ENCODE measurements at places on chromosomes 1 and 21.

DNA sequence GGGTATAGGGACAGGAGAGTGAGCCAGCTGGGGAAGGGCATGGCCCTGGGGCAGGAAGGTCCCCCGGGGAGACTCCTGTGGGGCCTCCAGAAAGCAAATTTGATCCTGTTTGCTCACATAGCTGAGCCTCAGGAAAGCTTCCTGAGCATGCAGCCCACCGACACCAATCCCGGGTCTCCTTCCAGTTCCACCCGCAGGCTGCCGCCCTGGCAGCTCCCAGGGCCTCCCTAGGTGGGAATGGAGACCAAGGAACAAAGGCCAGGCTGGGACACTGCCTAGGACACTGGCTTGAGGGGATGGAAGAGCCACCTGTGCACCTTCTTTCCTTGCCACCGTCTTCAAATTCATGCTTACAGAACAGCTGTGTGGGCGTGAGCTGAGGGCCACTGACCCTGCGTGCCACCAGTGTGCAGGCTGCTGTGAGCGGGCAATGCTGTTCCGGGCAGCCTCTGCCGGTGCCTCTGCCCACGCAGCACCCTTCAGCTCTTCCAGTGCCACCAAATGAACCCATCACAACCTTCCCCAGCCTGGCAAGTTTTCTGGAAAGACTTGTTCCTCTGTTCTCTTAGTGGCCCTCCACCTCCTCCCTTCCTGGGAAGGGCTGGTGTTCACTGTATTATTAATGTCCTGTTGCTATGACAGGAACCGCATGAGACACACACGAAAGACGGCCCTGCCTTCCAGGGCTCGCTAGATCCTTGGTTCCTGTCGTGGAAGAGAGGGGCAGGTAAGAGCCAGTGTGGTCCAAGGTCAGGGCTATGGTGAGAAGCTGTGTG is 53.6 kb downstream of the ACBD3 start:
- no peak for DNase-seq

DNA sequence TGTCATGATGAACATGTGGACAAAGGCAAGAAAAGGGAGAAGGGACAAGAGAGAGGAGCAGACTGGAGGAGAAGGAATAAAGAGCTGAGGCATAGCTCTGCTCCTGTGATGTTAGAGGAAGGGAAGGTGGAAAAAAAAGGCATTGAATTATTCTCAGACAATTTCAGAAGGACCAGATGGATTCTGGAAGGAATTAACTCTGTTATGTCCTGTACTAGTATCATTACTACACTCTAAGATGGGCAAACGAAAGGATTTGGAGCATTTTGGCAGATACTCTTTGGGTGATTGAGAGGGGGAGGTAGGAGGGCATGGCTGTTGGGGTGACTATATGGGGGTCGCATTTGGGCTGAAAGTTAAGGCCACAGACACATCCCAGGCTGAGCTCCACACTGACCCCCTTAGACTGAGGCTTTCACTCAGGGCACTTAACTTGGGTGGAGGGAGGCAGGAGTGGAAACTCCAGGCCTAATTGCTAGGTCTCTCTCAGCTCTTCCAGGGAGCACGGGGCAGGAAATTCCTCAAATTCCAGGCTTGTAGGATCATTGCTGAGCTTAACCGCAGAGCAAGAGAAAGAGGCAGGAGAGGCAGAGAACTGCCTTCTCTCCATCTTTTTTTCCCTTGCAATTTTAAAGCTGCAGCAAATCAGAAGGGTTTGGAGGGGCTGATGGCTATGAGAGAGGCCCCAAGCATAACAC is 25.9 kb downstream of the KIRREL1 start:
- no peak for DNase-seq

GRCh38 chr21:44526096-44526997 is 13.6 kb downstream of the KRTAP10-1 start:
- DNase-seq = no peak

- DNase-seq = no peak
Observed at GRCh38 chr1:177017287-177017852, 147.1 kb downstream of the ASTN1 start.

GRCh38 chr1:21324368-21325141 is 34.3 kb upstream of the ECE1 start:
- DNase-seq = no peak

DNA sequence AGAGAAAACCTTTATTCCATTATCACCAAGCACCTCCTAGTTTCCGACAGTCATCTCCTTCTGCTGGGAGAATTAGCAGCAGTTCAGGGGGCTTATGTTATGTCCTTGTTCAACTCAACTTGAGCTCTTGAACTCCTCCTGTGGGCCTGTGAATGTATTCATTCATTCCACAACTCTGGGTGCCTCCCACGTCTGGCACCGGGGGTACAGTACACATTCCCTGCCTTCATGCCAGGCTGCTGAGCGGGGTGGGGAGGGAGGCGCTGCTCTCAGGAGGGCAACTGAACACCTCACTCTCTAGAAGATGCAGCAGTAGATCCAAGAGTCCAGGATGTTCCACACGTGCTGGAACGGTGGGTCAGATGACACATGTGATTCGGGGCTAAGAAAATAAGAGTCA is 4.3 kb upstream of the MX2 start:
- no peak for DNase-seq

DNA sequence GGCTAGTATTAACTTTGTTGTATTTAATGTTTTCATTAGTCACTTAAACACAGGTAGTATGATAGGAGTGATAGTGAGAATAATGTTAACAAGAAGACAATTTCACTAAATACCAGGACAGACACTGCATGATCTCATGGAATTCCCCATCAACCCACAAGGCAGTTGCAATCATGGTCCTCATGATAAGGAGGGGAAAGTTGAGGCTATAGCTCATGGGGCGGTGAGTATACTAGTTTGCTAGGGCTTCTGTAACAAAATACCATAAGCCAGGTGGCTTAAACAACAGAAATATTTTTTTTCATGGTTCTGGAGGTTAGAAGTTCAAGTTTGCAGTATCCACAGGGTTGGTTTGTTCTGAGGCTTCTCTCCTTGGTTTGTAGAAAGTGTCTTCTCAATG is 115.8 kb downstream of the DSCAM start:
- no peak for DNase-seq

GRCh38 chr1:99481391-99481996 is 164.4 kb upstream of the PALMD start:
- no peak for DNase-seq

DNA sequence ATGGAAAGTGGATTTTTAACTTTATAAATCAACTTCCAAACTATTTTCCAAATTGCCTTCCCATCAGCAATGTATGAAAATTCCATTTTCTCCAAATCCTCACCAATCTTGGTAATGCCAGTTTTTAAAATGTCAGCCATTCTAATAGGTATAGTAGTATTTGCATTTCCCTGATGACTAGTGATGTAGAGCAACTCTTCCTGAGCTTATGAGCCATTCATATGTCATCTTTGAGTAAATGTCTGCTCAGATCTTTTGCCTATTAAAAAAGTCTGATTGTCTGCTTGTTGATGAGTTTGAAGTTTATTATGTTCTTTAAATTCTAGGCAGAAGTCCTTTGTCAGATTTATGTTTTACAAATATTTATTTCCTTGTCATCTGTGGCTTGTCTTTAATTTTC is 54.7 kb downstream of the KDM1A start:
- DNase-seq = no peak

GRCh38 chr1:216153130-216153529 is 270.1 kb downstream of the USH2A start:
- DNase-seq = no peak

GRCh38 chr1:36377791-36378492 is 7.8 kb downstream of the STK40 start:
- DNase-seq = no peak

GRCh38 chr1:2479618-2480017 is 3.5 kb downstream of the PLCH2 start:
- DNase-seq = no peak

DNA sequence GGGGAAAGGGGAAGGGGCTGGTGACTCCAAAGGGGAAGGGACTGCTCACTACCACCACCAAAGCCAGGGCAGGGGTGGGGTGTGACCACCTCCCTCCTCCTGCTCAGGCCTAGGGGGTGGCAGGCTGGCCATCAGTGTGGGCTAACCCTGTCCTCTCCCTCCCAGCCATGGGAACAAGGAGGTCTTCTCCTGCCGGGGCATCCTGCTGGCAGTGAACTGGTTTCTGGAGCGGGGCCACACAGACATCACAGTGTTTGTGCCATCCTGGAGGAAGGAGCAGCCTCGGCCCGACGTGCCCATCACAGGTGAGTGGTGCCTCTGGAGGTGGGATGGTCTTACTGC is 5.7 kb downstream of the ZC3H12A start:
- no peak for DNase-seq

DNA sequence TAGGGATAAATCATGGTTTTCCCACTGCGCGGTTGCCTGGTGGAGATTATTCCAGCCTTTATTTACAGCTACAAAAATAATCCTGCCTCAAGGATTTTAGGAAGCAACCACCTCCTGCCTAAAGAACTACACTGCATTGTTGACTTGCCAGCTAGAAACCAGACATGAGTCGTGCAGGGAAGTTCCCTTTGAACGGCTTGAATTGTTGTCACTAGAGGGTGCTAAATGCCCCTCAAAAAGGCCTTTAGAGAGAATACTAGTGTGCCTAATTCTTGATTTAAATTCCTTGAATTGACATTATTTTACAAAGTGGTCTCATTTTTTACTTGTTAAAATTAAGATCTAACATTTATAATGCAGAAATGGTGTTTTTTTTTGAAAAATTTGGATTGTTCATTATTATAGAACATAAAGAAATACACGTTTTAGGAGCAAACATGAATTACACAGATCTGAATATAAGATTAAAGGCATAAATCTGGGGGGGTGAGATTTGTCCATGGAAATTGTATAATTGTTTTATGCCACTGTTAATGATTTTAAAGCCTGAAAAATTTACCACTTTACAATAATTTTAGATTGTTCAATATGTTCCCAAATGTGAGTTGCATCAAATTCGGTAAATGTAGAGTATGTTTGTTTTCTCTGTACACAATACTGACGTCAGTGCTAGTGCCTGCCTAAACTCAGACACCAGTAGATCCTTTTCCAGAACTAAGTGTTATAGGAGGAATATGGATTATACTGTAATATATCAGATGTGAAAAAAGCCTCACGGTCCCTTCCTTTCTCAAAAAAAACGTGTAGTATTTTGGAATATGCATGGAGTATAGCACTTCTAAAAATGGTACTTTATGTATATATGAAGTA is 7.6 kb upstream of the ERG start:
- DNase-seq = no peak

GRCh38 chr1:171134204-171134923 is 43.7 kb downstream of the FMO3 start:
- no peak for DNase-seq

DNA sequence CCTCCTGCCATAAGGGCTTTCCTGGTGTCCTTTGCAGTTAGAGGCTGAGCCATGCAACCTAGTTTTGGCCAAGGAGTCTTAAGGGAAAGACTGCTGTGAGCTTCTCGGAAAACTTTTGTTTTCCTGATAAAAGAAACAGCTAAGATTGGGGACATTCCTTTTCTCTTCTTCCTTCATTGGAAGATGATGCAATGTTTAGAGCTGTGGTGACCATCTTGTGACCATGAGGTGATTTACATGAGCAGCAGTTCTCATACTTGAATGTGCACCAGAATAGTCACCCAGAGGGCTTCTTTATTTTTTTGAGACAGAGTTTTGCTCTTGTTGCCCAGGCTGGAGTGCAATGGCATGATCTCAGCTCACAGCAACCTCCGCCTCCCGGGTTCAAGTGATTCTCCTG is 20.4 kb upstream of the SMAP2 start:
- no peak for DNase-seq

- DNase-seq = no peak
Observed at GRCh38 chr1:197958438-197959305, 41.5 kb downstream of the LHX9 start.

GRCh38 chr21:45709173-45709572 is 65.6 kb downstream of the PCBP3 start:
- DNase-seq = no peak

DNA sequence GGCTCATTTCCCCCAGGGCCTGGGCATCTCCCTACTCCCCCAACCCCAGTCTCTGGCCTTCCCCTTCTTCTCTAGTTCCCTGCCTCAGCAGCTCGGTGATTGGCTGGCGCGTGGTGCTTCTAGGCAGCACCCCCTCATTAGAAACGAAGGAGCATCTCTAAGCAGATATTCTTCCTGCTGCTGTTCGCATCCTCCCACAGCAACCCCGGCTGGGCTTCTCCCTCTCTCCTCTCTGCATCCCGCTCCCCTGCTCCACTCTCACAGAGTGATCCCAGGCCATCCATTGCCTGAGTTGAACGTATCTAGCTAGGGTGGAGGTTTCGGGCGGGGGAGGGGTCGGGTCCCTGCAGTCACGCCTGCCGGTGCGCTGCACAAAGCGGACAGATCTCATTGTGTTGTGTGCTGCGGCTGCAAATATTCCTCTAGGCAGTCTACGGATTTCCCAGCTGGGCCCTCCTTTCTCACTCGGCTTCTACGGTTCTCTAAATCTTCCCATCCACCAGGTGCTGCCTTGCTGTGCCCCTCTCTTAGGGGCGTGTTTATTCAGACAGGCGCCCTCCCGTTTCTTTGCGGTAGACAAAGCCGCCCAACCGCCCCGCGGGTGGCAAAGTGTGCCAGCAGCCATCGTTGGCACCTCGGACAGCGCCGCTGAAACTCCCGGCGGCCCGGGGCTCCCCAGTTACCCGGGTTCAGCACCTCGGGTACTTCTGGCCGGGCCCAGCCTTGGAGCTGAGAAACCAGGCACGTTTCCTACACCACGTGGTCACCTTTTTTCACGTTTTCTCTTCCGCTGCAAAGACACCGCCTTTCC is 2.2 kb downstream of the CACNA1E start:
- no peak for DNase-seq

- DNase-seq = no peak
Observed at GRCh38 chr1:156528231-156528630, 27.7 kb upstream of the MEF2D start.

- no peak for DNase-seq
Observed at GRCh38 chr21:32861866-32862265, 90.3 kb upstream of the PAXBP1 start.

- DNase-seq = no peak
Observed at GRCh38 chr1:117590273-117590925, 15.4 kb upstream of the TENT5C start.

DNA sequence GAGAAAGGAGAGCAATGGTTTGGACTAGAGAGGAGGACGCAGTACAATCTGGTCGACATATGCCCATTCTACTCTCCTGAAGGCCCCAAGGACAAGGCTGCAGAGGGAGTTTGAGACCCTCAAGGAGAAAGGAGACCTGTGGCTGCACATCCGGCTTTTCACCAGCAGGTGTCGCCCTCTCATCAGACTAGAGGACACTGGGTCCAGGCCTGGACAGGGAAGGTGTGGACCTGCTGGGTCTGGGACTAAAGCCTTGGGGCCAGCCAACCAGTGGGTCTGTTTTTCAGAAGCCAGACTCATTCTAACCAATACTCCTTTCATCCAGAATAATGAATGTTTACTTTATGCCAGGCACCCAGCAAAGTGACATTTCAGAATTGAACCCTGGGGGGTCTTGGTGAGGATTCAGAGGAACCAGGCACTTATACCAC is 5.0 kb downstream of the SRARP start:
- no peak for DNase-seq

DNA sequence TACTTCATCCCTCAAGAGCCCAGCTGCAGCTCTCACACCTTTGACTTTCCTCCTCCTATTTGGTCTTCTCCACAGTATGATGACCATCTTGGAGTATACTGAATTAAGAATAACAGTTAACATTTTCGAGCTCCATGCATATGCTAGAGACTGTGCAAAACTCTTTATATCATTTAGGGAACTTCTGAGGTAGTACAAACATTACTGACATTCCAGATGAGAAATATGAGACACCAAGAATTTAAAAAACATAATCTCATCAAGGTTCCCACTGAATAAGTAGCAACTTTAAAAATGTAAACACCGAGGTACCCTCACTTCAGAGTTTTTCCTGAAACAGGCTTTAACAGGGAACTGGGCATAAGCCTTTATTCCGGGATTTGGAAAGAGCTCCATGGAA is 22.7 kb downstream of the FMO3 start:
- no peak for DNase-seq

GRCh38 chr1:15988856-15989736 is 13.2 kb upstream of the ZBTB17 start:
- no peak for DNase-seq

All from activated gamma-delta T cell (primary cell).